ENCODE measurements at places on chromosomes 5 and 9. TPM values are rescaled to one million over a fixed set of nuclear protein-coding genes. Genes with fewer than 3 reads are reported as not detected.

Gene GNAQ
- 169 TPM for total RNA-seq

Gene TRAF1
- 2.5 TPM for total RNA-seq

Gene GPR151
- 0.31 TPM for total RNA-seq

Gene LIX1
- 8.3 TPM for total RNA-seq

Gene TRAPPC13
- total RNA-seq: 40.6 TPM

Gene SPATA31A3
- not detected for total RNA-seq

Gene PRDM9
- total RNA-seq: not detected

Gene LHX6
- 20.0 TPM for total RNA-seq

Gene IZUMO3
- not detected for total RNA-seq

Gene TAF11L14
- total RNA-seq: not detected

Gene PCDHGB1
- 7.8 TPM for total RNA-seq

Gene ARHGEF28
- 6.7 TPM for total RNA-seq

Gene FANCG
- 31.7 TPM for total RNA-seq

Gene FOXD4L4
- 0.78 TPM for total RNA-seq

Gene C5orf52
- total RNA-seq: not detected

Gene SPINK7
- not detected for total RNA-seq

Gene LRRC19
- total RNA-seq: not detected

Gene HINT1
- total RNA-seq: 173 TPM

Gene C8G
- not detected for total RNA-seq

Gene AGXT2
- not detected for total RNA-seq

Gene JAKMIP2
- 67.7 TPM for total RNA-seq

Gene MRPL36
- 20.0 TPM for total RNA-seq

Gene POLK
- 56.5 TPM for total RNA-seq

Gene PDZD2
- total RNA-seq: 22.0 TPM

Gene ENTPD2
- 0.16 TPM for total RNA-seq

Gene TUSC1
- 10.5 TPM for total RNA-seq

Gene PPP2R2B
- total RNA-seq: 141 TPM

Gene HAVCR1
- total RNA-seq: 0.31 TPM

Gene DPYSL3
- 977 TPM for total RNA-seq

Gene RNF183
- not detected for total RNA-seq

Gene ANKRD18A
- total RNA-seq: 6.9 TPM

Gene FAM221B
- not detected for total RNA-seq

Gene ARRDC3
- 413 TPM for total RNA-seq

Gene SPINK6
- not detected for total RNA-seq

Gene TXNDC8
- not detected for total RNA-seq

Gene TMEM171
- 0.78 TPM for total RNA-seq

Gene LHX3
- total RNA-seq: not detected

Gene OTP
- total RNA-seq: not detected

Gene ACTBL2
- total RNA-seq: not detected

Gene RORB
- 52.4 TPM for total RNA-seq

Gene LCN15
- total RNA-seq: not detected

Gene ENTPD8
- 0.16 TPM for total RNA-seq

Gene LCN1
- not detected for total RNA-seq

Gene ANKS6
- 3.9 TPM for total RNA-seq

Gene ADAMTS19
- 4.2 TPM for total RNA-seq

Gene OBP2B
- total RNA-seq: not detected

Gene SV2C
- 1.7 TPM for total RNA-seq

Gene RLN2
- not detected for total RNA-seq

Gene AJM1
- 0.94 TPM for total RNA-seq

Gene OR1J2
- total RNA-seq: not detected

Gene FAM78A
- total RNA-seq: 1.7 TPM

Gene ELOVL7
- total RNA-seq: 8.7 TPM

Gene ANKRD31
- total RNA-seq: 0.94 TPM

Measured in occipital lobe (tissue), 3 donors.